ENCODE measurements at places on chromosomes 12 and 14.

GRCh38 chr12:93139028-93139665, 210.1 kb upstream of the EEA1 start:
- DNase-seq = no peak

GRCh38 chr12:75437564-75437963, 43.0 kb upstream of the GLIPR1 start:
- no peak for DNase-seq

DNA sequence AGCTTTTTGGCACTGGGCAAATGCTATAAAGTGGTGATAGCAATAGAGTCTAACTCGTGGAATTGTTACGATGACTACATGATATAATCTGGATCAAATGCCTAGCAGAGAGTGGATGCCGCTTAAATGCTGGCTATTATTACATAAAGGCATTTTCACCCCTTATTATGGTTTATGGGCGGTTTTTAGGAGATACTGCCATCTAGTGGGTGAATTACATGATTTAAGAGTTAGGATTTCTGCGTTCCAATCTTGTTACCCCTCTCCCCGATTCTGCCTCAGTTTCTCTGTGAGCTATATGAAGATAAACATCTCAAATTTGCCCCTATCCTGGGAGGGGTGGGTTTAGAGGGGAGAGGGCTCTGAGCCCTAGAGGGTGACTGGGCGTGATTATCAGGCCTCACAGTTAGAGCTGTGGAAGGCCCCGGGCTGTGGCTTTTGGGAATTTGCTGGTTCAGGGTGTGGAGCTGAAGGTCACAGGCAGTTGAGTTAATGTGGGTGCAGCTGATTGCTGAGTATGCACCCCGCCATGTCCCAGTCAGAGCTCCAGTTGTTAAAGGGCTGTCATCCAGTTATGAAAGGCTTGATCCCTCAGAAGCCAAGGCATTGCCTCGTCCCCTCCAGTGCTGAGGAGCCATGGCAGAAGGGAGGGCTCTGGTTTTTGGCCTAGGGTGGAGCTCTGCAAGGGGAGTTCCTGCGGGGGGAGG, 14.4 kb downstream of the CLSTN3 start:
- DNase-seq = no peak

DNA sequence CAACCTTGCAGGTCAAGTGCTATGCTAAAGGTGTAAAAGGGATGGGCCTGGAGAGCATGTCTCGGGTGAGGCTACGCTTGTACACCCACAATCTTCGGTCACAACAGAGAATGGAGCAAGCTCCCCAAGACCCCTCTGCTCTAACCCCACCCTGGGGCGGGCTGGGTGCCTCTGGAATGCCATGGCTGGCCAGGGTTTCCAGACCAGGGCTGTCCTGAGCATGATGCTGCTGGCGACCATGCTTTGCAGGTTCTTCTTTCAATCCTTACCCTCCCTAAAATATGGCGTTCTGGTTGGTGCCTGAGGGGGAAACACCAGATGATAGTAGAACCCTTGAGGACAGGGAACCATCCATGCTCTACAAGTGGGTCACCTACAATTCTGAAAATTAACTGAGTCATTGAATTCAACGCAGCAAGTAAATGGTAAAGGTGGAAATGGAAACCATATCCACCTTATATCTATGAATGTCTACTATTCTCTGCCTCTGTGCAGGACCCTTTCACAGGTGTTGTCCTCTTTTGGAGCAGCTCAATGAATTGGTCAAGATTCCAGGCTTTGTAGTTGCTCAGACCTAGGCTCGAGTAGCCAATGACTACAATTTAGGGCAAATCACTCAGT, 111.6 kb upstream of the EGLN3 start:
- DNase-seq = peak; percentile 27

DNA sequence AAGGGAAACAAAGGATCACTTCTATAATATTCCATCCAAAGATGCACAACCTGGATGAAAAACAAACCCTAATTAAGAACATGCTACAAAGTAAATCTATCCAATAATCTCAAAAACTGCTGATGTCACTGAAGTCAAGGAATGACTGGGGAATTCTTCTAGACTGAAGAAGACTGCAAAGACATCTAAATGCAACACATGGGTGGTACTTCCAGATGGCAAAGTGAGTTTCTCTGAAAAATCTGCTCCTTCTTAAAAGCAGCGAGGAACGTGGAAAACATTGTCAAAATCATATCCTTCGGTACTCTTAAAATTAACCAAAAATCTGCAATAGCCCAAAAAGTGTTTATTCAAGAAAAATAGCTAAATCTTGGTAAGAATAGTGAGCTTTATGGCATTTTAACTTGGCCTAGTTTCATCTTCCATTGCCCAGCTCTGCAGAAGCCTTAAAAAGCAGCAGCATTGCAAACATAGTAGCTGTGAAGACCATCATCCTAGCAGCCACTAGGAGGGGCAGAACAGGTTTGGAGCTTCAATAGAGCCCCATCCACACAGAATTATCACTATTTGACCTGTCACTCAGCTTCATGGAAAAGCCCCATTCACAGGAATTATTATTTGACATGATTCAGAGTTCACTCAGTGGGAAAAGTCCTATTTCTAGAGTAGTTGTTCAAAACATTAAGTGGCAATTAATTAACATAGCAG, 7.4 kb downstream of the CLEC14A start:
- no peak for DNase-seq

GRCh38 chr12:115623764-115624334, 653.6 kb downstream of the MED13L start:
- peak; percentile 61 for DNase-seq

- no peak for DNase-seq
Observed at GRCh38 chr12:117142094-117142493, 42.9 kb upstream of the TESC start.

GRCh38 chr12:117126335-117126734, 27.1 kb upstream of the TESC start:
- no peak for DNase-seq

DNA sequence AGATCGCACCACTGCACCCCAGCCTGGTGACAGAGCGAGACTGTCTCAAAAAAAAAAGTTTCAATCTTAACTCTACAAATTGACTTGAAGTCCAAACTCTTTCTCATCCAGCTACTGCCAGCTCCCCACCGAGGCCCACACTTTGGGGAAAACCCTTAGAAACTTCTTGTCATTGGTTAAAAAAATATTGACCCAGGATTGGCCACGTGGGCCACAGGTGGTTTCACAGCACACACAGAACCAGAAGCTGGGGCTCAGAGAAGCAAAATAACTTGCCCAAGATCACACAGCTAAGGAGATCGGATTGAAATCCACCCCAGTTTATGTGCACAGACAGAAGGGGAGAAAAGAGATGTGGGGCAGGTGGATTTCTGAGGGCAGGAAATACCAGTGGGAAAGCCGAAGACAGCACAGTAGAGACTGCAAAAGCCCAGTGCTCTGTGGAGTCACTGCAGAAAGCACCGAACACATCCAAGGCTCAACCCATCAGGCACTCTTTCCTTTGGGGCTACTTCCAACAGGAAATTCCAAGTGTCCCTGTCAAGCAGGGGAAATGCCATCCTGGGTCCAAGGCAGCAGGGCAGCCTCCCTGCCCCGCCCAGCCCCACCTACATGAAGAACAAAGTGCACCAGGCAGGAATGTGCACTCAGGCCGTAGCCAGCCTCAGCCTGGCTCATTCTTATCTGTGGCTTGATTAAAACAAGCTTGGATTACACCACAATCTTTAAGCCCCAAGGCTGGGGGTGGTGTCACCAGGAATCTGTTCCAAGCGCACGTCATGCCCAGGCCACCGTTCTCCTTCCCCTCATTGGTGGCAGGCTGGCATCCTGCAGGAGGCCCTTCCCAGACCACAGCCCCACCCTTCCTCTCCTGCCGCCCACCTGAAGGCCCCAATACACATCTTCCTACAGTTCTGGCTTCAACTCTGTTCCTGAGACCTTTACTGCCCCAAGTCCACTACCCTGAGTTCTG, 72.5 kb downstream of the ITPK1 start:
- peak; percentile 94 for DNase-seq

GRCh38 chr12:7162691-7163114, 26.8 kb upstream of the PEX5 start:
- DNase-seq = peak; percentile 63

DNA sequence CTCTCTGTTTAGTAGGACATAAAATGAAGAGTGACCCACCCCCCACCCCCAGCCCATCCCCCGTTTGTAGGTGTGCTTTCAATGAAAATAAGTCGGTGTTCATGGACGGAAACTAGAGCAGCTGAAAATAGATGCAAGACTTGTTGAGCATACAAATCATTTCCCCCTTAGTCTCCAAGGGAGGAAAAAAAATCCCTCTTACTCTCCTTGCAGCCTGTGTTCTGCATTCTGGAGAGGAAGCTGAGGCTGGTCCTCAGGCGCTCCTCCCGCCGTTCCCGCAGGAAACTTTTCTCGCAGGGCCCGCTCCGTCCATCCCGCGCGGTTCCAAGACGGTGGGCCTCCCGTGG, 259.0 kb upstream of the E2F7 start:
- no peak for DNase-seq

DNA sequence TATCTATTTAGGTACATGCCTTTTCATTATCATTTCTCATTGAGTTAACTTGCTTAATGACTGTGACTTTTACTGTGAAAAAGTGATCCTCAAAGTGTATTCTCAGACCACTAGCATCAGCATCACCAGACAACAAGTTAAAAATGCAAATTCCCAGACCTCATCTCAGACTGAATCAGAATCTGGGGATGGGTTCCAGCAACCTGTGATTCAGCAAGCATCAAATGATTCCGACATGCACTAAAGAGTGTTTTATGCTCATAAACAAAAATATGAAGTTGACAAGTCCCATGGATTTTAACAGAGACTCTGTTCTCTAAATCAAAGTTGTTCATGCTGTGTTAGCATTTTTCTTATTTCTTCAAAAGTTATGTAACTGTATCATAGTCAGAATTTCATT, 130.6 kb downstream of the BCAT1 start:
- DNase-seq = no peak

GRCh38 chr14:71220462-71220861, 313.2 kb downstream of the PCNX1 start:
- no peak for DNase-seq

DNA sequence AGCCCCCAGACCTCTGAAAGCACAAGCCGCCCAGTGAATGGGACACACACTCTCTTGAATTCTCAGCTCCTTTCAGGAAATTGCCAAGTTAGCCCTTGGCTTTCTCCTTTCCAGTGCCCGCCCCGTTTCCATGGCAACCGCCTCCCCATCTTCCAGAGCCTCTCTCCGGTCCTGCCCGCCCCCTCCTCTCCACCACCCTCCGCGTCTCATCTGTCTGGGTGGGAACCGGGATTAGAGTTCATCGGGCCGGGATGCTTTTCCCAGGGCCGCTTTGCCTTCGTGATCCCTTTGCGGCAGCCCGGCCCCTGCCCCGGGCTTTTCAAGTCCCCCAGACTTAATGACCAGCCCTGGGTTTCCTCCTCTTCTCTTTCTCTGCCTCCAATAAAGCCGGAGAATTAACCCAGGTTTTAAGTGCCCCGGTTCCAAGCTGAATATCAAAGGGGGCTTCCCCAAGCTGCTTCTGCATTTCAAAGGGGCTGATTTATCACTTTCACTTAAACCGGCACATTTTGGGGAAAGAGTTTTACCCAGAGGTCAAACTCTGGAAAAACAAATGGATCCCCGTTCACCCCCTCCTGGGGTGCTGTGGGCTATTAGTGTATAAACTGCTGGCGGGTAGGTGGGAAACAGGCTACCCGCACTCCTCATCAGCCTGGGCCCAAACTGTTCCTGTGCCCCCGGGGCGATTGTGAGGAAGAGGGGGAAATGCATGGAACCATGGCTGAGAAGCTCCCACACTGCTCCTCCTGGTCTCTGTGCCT, 101.7 kb downstream of the ZFP36L1 start:
- peak; percentile 53 for DNase-seq

DNA sequence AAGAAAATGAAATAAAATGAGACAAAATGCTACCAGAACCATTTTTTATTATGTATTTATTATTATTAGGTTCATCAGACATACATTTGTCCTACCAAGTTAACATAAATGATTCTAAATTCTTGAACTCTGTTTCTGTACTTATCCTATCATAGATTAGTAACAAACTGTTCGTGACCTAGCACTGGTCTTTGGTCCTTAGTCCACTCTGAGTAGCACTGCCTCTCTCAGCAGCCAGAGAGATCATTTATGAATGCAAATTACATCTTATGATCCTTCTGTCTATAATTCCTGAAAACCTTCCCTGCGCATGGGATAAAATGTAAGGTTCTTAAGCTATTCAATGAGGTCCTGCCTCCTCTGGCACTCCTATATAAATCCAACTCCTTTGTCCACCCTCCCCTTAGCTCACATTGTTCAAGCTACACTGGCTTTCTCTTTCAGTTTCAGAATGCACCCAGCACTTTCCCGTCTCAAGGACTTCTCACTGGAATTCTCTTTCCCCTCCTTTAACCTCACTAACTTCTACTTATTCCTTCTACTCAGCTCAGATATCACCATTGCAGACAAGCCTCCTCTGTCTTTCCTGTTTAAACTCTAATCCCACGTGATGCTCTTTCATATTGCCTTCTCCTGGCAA, 17.1 kb downstream of the PDZRN4 start:
- DNase-seq = no peak

DNA sequence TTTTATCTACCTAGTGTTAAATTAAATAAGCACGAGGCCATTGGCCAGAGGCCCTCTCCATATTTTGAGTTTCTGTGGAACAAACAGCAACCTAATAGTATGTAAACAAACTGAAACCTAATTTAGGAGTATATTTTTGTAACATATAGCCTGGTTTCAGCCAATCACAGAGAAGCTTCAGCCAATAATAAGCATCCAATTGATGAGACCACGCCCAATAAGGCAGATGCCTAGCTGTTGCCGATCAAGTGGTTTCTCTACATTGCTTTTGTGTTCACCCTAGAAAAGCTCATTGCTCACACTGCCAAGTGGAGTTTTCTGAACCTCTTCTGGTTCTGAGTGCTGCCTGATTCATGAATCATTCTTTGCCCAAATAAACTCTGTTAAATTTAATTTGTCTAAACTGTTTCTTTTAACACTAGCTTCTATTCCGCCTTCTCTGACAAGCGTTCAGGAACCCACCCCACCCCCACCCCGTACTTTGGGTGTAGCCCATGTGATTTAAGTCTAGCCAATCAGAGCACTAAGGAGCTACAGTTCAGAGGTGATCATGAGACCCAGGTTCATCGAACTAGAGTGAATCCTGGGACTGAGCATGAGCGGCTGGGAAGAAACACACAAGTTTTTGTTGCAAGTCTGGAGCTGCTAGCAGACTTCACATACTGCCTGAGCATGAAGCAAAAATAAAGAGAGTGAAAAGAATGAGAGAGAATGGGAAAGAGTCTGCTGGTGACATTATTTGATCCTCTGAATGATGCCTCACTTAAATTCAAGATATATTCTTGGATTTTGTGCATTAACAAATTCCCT, 21.5 kb upstream of the LTA4H start:
- DNase-seq = no peak

DNA sequence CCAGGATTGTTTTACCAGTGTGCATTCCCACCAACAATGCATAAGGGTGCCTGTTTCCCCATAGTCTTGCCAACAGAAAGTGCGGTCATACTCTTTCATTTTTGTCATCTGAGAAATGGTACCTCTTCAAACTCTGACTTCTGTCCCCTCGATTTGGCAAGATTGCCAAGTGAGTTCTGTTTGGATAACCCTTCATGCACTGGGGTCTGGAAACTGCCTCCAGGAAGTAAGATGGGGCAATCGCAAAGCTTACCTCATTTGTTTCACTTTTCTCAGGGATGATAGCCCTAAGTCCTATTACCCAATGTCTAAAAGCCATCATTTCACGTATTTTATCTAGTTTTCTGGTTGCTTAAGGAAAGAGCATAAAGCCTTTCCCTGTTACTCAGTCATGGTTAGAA, 28.6 kb upstream of the NR1H4 start:
- DNase-seq = no peak
